T-helper 1 cell (primary cell): ENCODE measurements at places on chromosomes 16 and 17.

DNA sequence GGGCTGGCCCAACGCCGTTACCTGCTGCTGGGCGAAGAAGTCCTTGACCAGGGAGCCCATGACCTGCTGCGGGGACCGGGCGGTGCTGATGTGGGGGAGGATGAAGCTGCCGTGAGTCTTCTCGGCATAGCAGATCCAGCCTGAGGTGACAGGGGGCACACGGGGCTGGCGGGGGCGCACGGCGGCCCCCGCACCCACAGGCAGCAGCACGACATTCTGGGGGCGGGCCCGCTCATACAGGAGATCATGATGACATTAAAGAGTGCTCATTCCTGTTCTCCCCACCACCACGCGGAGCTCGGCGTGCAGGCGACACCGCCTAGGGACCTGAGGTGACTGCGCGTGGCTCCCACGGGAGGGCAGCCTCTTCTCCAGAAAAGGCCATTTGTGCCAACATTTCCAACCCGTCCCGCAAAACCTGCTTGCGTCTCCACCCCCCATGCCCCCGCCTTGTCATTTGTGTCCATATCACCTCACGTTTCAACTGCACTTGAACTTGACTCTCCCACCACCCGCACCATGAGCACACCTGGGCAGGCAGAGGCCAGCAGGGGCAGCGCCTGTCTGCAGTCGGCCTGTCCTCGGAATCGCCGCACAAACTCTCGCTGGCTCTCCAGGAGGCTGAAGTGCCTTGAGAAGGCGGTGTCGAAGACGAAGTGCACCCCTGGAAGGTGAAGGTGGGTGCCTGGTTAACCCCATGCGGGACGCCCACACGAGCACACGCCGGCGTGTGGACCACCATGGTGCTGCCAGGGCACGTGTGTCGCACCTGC lies 6.4 kb downstream of the CIAO3 start:
- no peak for DNase-seq

GRCh38 chr17:67027031-67027628 lies 17.2 kb upstream of the CACNG1 start:
- no peak for DNase-seq

- no peak for DNase-seq
Measured at GRCh38 chr17:81049973-81050551, 15.1 kb downstream of the BAIAP2 start.

DNA sequence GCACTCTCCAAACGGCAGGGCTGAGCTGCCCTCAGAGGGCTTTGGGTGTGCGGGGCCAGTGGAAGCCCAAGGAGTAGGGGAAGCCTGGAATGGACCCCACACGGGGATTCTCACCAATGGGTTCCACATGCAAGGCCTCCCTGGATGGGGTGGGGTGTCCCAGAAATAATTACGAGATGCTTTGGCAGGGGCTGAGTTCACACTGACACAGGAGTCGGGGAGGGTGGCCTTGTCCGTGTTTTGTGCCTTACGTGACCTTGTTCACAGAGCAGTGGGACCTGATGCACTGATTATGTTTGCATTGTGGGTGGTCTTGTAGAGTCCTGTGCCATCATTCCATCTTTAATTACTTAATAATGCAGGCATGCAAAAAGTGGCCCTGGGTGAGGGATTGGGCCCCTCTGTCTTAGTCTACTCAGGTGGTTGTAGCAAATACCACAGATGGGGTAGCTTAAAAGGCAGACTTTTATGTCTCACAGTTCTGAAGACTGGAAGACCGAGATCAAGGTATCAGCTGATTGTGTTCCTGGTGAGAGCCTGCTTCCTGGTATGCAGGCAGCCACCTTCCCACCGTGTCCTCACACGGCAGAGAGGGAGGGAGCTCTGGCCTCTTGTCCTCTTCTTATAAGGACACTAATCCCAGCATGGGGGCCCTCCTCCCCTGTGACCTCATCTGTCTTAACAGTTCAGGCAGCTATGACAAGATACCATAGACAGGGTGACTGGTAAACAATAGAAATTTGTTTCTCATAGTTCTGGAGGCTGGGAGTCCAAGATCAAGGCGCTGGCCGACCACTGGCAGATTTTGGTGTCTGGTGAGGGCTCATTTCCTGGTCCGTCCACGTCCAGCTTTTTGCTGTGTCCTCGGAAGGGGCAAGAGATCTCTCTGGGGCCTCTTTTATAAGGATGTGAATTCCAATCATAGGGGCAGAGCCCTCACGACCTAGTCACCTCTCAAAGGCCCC lies 239.4 kb downstream of the IRF8 start:
- DNase-seq = no peak

DNA sequence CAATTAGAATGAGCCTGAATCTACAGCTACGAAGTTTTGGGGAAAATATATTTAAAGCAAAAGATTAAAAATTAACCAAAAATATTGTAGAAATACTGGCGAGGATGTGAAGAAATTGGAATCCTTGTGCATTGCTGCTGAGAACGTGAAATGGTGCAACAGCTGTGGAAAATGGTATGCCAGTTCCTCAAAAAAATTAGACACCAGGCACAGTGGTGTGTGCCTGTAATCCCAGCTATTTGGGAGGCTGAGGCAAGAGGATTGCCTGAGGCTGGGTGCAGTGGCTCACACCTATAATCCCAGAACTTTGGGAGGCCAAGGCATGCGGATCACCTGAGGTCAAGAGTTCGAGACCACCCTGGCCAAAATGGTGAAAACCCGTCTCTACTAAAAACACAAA lies 119.9 kb upstream of the TMEM97 start:
- no peak for DNase-seq

GRCh38 chr17:55546481-55546880 lies 35.2 kb upstream of the SMIM36 start:
- no peak for DNase-seq

DNA sequence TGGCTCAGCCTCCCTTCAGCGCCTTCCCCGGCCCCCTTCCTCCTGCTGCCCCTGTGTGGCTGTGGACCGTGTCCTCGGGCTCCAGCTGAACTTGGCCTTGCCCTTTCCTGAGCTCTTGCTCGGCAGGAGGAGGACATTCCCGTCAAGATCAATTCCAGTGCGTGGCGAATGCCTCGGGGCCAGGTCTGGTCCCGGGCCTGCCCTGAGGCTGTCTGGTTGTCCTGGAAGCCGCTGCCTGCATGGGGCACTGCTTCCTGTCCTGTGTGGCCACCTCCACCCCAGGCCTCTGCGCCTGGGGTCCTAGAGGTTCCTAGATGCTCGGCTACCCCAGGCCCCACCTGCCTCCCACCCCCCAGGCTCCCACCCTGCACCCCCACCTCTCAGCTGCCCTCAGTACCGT lies 12.8 kb downstream of the BAHCC1 start:
- DNase-seq = no peak

GRCh38 chr17:67035131-67036083 lies 8.9 kb upstream of the CACNG1 start:
- DNase-seq = no peak

DNA sequence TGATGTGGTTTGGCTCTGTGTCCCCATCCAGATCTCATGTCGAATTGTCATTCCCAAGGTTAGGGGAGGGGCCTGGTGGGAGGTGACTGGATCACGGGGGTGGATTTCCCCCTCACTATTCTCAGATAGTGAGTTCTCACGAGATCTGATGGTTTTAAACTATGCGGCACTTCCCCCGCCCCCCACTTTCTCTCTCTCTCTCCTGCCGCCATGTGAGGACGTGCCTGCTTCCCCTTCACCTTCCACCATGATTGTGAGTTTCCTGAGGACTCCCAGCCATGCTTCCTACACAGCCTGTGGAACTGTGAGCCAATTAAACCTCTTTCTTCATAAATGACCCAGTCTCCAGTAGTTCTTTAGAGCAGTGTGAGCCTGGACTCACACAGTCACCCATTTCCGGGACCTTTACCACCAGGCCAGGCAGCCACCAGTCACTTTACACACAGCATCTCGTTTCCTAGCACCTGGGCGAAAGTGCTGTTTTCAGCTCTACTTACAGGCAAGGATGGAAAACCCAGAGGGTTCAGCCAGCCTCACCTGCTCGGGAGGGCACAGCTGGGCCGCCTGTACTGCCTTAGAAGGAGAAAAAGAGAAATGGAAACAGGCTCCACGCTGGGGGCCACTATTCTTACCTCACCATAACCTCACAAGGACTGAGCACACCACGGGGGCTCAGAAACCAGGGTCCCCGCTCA lies 13.8 kb upstream of the ZC3H18 start:
- no peak for DNase-seq

- no peak for DNase-seq
Measured at GRCh38 chr17:47358652-47359051, 34.9 kb downstream of the EFCAB13 start.
